Pulmonary artery endothelial cell (primary cell): ENCODE measurements at places on chromosomes 3 and 15. TPM values are rescaled to one million over a fixed set of nuclear protein-coding genes. Genes with fewer than 3 reads are reported as not detected.

The ETFA gene
- total RNA-seq, result 177 and 189 TPM in 2 replicates

The FOXB1 gene
- total RNA-seq, result not detected in 2 replicates

The EPHA6 gene
- total RNA-seq, result not detected in 2 replicates

The ATP10A gene
- not detected in 2 replicates for total RNA-seq

The TGM5 gene
- total RNA-seq, result not detected in 2 replicates

The FLNB gene
- total RNA-seq, result 835 and 1,024 TPM in 2 replicates

The SLC9C1 gene
- under 0.01 and 0.11 TPM in 2 replicates for total RNA-seq

The B3GALNT1 gene
- total RNA-seq, result 38.7 and 41.2 TPM in 2 replicates

The MCTP2 gene
- 0.14 and 3.5 TPM in 2 replicates for total RNA-seq

The TMEM266 gene
- total RNA-seq, result not detected in 2 replicates

The NTRK3 gene
- not detected in 2 replicates for total RNA-seq

- peak; percentile 88 for DNase-seq
These were observed 160.2 kb upstream of the TBL1XR1 start for GRCh38 chr3:177357352-177358090.

- no peak for DNase-seq
These were observed 167.8 kb upstream of the CCDC54 start for GRCh38 chr3:107209302-107209990.

DNA sequence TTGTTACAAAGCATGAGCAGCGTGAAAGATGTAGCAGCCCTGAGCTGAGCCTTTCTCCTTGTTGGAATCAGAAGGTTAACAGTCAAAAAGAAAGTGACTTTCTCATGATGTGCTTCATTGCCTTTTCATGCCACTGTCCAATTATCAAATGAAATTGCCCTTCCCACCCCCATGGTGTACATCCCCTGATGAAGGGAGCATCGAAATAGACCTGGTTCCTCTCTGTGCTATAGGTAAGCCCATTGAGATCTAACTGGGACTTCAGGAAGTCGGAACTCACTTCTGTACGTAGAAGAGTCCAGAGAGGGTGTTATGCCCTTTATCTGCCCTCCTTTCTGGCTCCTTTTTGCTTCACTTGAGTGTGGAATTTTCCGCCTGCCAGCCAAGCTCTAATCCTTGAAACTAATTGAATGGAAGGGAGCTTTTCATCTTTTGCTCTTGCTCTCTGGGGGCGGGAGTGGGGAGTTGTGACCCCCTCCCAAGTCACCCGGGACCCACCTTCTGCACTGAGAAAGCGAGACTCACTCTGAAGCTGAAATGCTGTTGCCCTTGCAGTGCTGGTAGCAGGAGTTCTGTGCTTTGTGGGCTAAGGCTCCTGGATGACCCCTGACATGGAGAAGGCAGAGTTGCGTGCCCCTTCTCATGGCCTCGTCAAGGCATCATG lies 20.9 kb downstream of the ABHD6 start:
- DNase-seq, result no peak

DNA sequence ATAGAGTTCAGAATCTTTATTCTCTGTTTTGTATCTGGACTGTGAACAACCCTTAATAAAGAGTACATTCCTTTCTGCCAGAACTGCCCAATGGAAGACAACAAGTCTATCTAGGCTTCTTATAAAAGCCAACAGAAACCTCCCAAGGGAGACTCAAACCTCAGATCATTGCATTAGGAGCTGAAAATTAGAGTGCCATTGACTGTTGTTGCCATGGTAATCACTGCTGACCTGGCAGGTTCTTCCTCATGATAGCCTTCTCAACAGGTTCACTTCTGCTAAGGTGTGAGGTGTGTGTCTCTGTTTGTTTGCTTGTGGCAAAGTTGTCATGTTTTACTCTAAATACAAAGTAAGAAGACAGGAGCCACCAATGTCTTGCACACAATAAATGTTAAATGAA lies 79.2 kb downstream of the TMEM108 start:
- no peak for DNase-seq

DNA sequence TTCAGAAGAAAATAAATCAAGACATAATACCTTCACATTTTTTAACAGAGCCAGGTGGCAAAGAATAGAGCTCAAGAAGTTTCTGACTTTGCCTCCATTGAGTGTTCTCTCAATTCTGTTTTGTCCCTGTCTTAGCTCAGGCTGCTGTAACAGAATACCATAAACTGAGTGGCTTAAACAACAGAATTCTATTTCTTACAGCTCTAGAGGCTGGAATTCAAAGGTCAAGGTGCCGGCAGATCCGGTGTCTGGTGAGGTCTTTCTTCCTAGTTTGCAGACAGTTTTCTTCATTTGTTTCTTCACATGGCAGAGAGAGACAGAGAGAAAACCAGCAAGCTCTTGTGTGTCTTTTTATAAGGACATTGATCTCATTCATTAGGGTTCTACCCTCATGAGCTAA lies 25.6 kb downstream of the IQCH start:
- DNase-seq, result no peak

DNA sequence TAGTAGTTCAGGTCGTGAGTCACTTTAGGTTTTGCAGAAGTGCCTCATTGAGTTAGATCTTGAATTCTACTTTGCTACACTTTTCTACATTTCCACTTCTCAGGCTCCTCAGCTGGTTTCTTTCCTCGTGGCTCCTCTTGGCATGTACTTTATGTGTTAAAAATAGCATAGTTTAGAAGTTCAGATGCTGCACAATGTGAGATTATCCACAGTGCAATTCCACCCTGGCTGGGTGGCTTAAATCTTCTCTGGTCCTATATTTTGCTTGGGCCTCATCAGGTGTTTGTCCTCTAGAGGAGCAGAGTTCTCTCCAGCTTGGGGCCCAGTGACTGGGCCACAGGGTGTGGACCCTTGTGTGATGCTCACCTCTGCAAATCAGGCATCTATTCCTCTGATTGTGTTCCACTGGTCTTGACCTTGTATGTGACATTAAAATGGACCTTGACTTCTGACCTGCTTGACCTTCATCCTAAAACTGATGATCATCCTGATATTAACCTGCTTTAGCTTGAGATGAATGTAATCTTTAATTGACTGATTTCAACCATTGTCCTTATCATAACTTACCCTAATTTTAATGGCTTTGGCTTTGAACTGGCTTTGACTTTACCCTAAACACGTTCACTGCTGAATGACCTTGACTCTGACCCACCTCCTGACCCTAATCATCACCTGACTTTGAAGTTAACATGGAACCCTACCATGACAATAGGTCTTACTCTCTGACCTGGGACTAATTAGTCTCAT lies 63.9 kb upstream of the ACAD9 start:
- DNase-seq, result no peak

DNA sequence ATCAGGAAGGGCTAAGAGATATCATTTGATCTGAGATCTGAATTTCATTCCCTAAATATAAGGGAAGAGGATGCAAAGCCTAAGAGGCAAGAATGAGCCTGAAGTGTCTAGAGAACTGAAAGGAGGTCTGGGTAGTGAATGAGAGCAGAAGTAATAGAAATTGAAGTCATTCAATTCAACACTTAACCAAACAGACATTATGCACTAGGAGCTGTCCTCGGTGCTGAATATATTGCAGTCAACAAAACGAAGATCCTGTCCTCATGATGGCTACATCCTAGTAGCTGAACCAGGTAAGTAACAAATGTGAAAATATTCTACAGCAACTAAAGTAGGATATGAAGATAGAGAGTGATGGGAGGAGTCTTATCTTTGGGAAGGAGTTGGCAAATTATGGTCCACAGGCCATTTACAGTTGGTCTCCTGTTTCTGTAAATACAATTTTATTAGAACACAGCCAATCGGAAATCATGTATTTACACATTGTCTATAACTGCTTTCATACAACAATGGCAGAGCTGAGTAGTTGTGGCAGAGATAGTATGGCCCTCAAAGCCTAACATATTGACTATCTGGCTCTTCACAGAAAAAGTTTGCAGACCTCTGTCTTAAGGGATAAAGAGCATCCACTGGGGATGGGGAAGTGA lies 192.9 kb upstream of the CADPS start:
- DNase-seq, result peak; percentile 2

- no peak for DNase-seq
These were observed 92.0 kb downstream of the TFDP2 start for GRCh38 chr3:142057331-142057725.

DNA sequence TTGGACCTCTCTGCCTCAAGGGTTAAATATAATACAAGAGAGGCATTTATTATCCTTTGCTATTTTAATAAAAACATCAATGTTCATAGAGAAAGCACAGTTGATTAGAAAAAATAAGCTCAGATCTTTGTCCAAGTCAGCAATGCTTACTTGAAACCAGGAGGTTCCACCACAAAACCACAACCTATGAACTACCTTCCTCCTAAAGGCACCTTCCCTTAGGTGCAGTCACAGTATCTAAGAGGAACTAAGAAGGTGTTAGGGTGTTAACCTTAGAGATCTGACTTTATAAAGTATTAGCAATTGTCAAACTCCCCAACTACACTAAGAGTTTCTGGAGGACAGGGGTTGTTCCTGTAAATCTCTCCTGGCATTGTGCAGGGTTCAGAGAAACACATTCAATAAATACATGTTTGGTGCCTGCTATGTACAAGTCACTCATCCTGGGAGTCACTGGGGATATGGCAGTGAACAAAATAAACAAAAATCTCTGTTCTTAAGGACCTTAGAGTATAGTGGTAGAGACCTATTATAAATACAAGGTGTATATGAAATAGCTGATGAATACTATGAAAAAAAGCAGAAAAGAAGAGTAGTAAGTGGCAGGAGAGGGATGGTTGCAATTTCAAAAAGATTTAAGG lies 208.6 kb downstream of the NFKBIZ start:
- DNase-seq, result no peak

DNA sequence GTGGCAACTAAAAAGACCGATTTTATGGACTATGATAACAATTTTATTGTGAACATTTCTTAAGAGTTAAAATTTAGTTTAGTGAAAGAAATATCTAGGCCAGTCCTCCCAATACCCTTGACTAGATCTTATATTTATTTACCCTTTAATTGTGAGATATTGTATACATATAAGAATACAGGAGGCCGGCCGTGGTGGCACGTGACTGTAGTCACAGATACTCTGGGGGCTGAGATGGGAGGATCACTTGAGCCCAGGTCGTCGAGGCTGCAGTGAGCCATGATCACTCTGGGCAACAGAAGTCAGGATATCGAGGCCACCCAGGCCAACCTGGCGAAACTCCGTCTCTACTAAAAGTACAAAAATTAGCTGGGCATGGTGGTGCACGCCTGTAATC lies 756 bp upstream of the RMDN3 start:
- DNase-seq, result no peak

GRCh38 chr15:86610038-86610437 lies 530.4 kb downstream of the AGBL1 start:
- DNase-seq, result no peak

- no peak for DNase-seq
These were observed 61.6 kb downstream of the WWTR1 start for GRCh38 chr3:149596134-149596770.

GRCh38 chr3:153639631-153640030 lies 477.6 kb downstream of the RAP2B start:
- no peak for DNase-seq

GRCh38 chr3:94961423-94962100 lies 898.7 kb downstream of the NSUN3 start:
- no peak for DNase-seq

- no peak for DNase-seq
These were observed 43.0 kb downstream of the BCL2L10 start for GRCh38 chr15:52069559-52069958.

- no peak for DNase-seq
These were observed 261.2 kb downstream of the LPP start for GRCh38 chr3:188415196-188415595.

- no peak for DNase-seq
These were observed 597.5 kb upstream of the ROBO2 start for GRCh38 chr3:76442374-76442915.

DNA sequence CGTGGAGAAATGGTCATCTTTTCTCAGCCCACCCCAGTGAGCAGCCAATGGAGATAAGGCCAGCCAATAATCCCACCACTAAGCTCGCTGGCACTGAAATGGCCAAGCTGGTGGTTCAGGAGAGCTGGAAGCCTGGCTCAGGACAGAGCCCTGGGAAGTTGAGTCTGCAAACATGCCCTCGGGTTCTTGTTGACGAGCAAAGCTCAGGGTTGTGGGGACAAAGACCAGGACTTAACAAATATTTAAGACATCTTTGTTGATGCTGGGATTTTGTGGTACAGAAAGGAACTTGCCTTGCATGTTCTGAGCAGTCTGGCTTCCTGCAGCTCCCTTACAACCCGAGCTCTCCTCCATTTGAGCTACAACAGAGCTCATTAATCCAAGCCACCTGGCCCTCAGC lies 4.4 kb downstream of the FAH start:
- no peak for DNase-seq

GRCh38 chr15:89057506-89058133 lies 30.6 kb upstream of the ABHD2 start:
- no peak for DNase-seq

- DNase-seq, result no peak
These were observed 7.6 kb downstream of the NR1D2 start for GRCh38 chr3:23952646-23953045.

DNA sequence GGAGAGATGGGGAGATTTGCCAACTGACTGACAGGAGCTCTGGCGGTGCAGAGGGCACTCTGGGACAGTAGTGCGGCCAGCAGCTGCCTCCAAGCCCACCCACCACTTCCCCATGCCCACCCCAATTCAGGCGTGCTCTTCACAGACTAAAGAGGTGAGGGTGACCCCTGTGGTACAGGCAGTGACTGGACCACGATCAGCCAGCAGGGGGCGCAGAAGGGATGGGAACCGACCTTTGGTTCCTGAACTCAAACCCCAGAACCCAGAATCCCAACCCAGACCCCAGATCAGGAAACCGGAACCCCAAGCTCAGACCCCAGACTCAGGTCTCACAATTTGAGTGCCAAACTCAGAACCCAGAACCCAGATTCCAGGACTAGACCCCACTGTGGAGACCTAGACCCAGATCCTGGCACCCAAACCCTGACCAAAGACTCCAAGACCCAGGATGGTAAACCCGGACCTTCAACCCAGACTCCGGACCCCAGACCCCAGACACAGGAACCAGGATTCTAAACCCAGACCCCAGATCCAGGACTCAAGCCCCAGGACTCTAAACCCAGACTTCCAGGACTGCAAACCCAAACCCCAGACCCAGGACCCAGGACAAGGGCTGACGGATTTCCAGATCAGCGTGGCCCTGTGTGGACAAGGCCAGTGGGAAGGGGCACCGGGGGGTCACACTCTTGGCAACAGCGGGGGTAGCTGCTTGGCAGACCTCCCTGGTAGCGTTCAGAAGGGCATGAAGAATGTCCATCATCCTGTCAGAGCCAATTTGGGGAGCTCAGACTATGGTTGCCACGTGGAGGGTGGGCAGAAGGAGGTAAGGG lies 3.7 kb upstream of the MYL3 start:
- no peak for DNase-seq

GRCh38 chr15:79329171-79329611 lies 18.3 kb downstream of the TMED3 start:
- peak; percentile 57 for DNase-seq

DNA sequence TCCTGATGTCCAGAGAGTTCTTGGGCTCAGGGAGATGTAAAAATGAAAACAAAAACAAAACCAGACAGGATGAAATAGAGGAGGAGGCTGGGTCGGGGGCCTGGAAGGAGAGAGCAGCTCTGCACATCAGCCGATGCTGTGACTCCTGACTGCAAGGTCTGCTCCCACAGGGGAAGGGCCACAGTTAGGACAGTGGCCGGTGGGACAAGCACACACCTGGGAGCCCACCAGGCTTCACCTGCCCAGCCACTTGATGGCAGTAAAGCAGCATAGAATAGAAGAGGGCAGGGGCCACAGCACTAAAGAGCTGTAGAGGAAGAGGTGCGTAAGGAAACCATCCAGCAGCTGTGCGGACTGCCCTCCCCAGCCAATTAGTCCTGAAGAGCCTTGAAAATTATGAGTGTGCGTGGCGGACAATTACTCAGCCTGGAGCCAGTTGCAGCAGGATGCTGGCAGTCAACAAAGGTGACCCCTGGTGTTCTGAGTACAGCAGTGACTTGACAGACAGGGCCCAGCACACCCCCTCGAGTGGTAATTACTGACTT lies 29.8 kb downstream of the ALS2CL start:
- peak; percentile 17 for DNase-seq
